Activated effector memory CD4-positive, alpha-beta T cell treated with Interleukin-2 at 50 U/mL for 16 hours (primary cell): ENCODE measurements at places on chromosomes 4 and X.

- DNase-seq = no peak
Measured at GRCh38 chrX:71493111-71493613, 39.7 kb upstream of the OGT start.

GRCh38 chrX:142238536-142238935 is 33.4 kb upstream of the MAGEC2 start:
- no peak for DNase-seq

- DNase-seq = no peak
Measured at GRCh38 chrX:48992341-48992740, 9.7 kb downstream of the GRIPAP1 start.

DNA sequence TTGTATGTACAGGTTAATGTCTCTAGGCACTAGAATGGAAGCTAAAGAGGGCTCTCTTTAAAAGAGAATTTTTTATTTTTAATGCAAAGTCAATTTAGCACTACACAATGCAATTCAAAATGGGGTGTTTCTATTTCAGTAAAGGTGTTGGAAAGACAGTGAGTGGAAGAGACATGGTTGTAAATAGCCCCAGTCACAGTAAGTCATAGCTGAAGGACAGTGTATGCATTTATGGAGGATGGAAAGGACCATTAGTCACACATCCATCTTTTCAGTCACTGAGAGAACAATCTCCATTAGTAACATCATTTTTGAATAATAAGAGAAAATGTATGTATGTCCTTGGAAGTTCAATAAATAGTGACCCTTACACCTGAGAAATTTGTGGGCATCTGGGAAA is 148.0 kb downstream of the PDHA2 start:
- DNase-seq = no peak

DNA sequence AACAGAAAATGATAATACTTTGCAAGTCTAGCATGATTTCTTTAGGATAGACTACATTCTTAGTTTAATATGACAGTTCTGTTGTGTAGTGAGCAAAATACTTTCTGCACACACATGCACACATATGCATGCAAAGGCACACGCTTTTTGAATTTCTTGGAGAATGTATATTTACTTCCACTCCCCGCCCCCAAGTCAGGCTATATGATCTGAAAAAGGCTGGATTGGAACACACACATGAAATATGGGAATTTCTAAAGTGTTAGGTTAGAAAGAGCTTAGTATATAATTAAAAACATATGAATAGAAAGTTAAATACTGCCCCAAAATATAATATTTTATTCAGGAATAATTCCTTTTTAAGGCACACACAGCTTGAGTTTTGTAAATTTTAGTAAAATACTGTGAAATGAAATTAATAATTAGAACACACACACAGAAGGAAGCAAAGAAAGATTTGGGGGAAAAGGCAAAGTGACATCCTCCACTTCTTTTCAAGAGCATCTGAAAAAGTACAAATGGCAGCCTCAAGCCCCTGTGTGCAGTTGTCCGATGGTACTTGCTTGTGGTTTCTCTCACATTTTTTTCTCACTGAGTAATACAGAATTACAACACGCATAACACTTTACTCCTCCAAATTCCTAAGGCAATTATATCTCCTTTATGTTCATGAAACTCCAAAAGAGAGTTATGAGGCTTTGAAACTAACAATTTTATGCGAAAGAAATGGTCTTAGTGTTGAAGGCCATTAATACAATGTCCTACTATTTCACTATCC is 228.9 kb upstream of the ETNPPL start:
- no peak for DNase-seq

- no peak for DNase-seq
Measured at GRCh38 chr4:4667622-4668081, 125.8 kb upstream of the STX18 start.

- DNase-seq = no peak
Measured at GRCh38 chr4:182188622-182189021, 54.6 kb upstream of the TENM3 start.

DNA sequence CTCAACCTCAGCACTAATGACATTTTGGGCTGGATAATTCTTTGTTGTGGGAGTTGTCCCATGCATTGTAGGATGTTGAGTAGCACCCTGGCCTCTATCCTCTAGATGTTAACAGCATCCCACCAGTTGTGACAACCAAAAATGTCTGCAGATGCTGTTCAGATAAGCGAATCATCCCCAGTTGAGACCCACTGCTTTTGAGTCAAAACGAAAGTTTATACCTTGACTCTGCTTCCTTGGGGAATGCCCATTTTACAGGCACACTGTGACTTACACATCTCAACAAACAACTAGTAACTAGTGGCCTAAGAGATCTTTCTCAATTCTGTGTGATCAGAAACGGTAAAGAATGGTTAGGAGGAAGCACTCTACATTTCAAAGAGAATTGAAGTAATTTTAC is 37.0 kb downstream of the SEPSECS start:
- DNase-seq = no peak

DNA sequence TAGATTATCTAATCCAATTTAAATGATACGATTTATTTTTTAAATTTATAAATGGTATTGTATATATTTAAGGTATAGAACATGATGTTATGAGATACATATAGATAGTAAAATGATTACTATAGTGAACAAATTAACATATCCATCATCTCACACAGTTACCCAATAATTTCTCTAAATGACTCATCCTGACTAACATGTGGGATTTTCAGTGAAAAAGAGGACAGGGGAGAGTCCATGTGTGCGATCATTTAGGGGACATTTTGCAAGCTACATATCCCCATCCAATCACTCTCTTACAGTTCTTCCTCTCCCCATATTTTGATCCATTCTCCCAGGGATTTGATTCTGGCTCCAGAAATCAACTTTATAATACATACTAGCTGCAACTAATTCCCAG is 88.2 kb downstream of the ABCB7 start:
- no peak for DNase-seq

- DNase-seq = no peak
Measured at GRCh38 chr4:7281691-7282665, 89.6 kb downstream of the SORCS2 start.

- no peak for DNase-seq
Measured at GRCh38 chr4:142291299-142292050, 554.6 kb downstream of the INPP4B start.

DNA sequence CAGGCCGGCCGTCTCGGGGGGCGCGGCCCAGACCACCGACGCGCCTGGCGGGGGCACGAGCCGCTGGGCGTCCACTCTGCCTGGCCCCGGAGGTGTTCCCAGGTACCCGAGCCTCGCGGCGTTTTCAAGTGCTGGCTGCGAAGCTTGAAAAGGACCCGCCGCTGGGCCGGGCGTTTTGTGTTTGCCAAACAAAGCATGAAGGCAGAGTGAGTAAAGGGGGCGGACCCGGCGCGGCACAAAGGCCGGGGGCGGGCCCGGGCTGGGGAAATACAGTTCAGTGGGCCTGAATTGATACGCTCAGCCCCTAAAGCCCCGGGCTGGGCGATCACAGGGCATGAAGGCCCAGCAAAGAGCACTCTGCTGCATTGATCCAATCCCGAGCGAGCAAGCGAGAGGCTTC is 65.4 kb downstream of the SOX3 start:
- no peak for DNase-seq

GRCh38 chr4:177099211-177099610 is 210.5 kb upstream of the NEIL3 start:
- DNase-seq = no peak

- no peak for DNase-seq
Measured at GRCh38 chrX:49271341-49271740, 1.7 kb downstream of the PPP1R3F start.

- DNase-seq = no peak
Measured at GRCh38 chrX:39050427-39050826, 249.2 kb downstream of the MID1IP1 start.

DNA sequence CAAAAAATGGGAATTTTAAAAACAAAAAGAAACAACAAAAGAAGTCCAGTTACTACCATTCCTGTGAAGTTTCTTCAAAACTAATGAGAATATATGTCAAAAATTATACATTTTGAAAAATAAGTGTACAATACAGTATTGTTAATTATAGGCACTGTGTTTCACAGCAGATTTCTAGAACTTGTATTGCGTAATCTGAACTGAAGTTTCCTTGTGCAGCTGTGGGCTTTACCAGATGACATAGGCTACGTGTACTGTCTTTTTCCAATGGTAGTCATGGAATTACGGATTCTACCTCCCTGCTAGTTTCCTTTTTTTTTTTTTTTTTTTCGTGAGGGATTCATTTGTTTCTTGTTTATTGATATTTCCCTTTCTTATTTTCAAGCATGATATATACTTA is 113.8 kb upstream of the GABRA2 start:
- no peak for DNase-seq

DNA sequence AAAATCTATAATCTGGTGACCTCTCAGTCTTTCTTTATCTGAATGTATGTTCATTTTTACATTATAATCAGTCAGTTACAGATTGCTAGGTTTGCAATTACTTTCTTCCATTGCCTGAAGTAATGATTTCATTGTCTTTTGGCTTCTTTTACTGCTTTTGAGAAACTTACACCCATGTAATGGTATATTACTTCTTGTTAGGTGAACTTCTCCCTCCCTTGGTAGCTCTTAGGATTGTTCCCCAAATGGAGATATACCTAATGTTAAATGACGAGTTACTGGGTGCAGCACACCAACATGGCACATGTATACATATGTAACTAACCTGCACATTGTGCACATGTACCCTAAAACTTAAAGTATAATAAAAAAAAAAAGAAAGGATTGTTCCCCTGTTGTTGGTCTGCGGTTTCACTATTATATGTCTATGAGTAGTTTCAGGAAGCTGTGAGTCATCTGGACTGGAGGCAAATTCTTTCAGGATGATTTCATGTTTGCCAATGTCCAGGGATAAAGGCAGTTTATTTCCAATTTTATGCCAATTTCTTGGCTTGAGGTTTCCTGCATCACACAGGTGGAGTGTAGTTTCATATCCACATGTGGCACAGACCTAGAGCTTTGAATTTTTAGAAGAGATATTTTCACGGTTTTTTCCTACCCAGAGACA is 21.8 kb downstream of the SPANXC start:
- DNase-seq = no peak

DNA sequence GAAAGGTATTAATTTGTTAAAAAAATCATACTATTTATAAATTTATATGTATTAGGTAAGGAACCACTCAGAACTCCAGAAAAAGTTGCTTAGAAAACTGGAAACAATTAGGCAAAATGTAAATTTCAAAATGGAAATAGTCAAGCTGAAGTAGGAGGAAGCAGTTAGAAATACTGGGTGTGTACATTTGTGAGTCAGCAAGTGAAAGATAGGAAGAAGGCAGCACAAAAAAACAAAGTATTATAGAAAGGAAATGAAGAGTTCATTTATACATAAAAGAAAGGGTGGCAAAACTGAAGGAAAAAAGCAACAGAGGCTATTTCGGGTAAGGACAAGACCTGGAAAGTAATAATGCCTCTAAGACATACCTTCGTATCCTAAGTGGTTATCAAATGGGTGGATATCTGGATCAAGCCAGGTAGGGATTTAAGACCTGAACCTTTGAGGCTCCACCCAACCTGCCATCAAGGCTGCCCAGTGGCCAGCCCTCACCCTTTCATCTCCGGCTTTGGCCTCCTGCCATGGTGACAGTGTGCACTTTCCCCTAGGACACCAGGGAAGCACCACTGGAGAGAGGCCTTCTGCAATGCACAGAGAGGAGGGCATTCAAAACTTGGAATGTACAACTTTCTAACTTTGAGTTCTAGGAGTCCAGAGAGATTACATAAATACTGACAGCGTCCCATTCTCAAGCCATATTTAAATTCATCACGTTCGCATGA is at the start of gene LRRC66:
LRRC66 (minus strand) TSS at position 428 of the 722 bp plus-strand sequence. CDS start 2,750 bp downstream, outside the sequence.
- DNase-seq = no peak

- no peak for DNase-seq
Measured at GRCh38 chr4:104064646-104065577, 345.1 kb upstream of the TACR3 start.

GRCh38 chr4:87353592-87353991 is 30.9 kb upstream of the HSD17B13 start:
- DNase-seq = no peak

DNA sequence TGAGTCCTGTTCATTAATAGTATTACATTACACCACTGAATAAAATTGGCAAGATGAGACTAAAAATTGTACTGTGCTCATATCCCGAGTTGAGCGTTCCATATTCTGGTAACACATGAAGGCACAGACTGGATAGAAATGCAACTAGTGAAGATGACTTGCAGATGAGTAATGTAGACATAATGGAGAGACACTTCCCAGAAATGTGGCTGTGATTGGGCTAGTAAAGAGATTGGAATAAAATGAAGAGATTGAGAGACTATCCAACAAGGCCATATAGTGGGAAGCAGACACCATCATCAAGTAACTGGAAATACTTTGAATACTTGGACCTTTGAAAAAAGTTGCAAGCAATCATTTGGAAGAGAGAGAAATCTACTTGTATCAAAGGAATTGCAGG is 77.3 kb downstream of the DCAF8L1 start:
- no peak for DNase-seq

GRCh38 chr4:138414202-138414601 is 172.1 kb upstream of the SLC7A11 start:
- no peak for DNase-seq

DNA sequence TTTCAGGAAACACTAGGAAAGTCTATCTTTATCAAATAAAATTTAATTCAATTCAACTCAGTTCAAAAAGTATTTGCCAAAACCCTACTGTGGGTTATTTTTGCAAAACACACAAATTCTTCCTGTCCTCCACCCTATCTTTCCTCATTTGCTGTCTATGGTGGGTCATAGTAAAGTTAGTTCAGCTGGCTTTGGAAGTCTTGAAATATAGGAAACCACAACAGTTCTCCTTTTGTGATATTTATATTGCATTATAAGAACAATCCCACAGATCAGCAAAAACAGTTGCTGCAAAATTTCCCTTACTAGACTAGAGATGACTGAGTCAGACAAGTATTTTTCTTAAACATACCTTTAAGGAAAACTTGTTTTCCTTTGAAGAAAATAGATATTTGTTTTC is 22.2 kb downstream of the CYBB start:
- DNase-seq = no peak

DNA sequence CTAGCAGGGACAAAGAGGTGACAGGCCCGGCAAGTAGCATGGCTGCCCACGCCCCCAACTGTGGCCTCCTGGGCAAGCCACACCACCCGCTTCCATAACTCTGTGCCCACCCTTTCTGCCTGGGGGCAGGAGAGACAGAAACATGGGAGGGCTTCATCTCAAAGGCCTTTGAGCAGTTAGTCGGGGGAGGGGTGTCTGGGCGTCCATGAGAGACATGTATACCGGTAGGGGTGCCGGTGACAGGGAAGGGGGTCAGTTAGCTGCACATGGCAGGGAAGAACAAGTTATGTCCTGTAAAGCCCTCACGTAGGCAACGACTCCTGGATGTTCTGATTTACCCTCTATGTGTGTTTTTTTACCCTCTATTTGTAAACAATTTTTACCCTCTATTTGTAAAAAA is 9.3 kb downstream of the PDZD4 start:
- no peak for DNase-seq

DNA sequence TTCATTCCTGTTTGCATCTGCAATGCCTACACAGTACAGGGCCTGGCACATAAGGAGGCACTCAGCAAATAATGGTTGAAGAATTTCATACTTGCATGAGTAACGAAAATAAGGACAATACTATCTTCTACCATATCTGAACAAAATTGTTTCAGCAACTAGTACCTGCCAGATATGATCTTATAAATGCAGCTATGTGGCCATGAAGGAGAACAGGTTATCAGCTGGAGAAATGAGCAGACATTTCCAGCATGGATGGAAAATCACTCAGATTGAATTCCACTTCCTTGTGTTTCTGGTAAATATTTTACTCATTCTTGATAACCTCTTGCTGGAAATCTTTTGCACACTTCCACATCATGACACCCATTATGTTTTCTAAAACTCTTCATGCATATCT is 204.0 kb downstream of the ADAMTS3 start:
- DNase-seq = no peak

GRCh38 chrX:138001226-138001625 is 435.3 kb downstream of the ZIC3 start:
- no peak for DNase-seq
